Eye (tissue), 1 donor: ENCODE measurements at places on chromosomes 12 and 14.

- no peak for DNase-seq
Measured at GRCh38 chr14:102951034-102951433, 28.6 kb downstream of the AMN start.

DNA sequence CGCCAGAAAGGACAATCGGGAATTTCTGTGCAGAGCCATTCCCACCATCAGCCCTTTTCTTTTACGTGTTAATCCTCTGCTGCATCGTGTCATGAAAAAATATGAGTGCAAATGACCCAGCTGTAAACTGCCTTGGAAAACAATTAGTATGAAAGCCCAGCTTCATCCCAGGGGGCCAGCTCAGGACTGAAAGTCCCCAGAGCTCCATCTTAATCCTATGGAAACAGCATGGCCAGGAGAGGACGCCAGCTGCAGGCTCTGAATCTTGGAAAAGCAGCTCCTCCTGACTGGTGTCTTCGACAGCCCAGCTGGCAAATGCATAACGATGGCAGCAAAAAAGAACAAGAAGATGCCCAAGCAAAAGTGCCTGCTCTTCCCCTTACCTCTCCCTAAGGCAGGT is 191.5 kb downstream of the NTF3 start:
- DNase-seq, result peak; percentile 73

DNA sequence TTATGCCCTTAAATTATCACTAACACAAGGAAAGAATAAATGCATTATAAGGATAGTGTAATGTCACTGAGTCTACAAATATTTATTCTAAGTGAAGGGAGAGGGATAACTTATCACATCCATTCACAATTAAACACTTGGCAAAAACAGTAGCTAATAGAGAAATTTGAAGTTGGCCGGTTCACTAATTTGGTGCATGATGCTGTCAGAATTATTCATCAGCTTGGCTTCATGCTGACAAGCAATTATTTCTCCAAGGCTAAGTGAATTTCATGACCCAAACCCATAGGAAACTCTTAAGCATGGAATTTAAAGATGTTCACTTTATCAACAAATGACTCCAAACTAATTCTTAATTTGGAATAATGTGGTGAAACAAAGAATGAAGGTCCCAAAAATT is 25.0 kb upstream of the NR1H4 start:
- peak; percentile 61 for DNase-seq

GRCh38 chr12:15684896-15685658 is 104.1 kb downstream of the EPS8 start:
- DNase-seq, result no peak

GRCh38 chr12:120199025-120199424 is 1.9 kb downstream of the RPLP0 start:
- no peak for DNase-seq

DNA sequence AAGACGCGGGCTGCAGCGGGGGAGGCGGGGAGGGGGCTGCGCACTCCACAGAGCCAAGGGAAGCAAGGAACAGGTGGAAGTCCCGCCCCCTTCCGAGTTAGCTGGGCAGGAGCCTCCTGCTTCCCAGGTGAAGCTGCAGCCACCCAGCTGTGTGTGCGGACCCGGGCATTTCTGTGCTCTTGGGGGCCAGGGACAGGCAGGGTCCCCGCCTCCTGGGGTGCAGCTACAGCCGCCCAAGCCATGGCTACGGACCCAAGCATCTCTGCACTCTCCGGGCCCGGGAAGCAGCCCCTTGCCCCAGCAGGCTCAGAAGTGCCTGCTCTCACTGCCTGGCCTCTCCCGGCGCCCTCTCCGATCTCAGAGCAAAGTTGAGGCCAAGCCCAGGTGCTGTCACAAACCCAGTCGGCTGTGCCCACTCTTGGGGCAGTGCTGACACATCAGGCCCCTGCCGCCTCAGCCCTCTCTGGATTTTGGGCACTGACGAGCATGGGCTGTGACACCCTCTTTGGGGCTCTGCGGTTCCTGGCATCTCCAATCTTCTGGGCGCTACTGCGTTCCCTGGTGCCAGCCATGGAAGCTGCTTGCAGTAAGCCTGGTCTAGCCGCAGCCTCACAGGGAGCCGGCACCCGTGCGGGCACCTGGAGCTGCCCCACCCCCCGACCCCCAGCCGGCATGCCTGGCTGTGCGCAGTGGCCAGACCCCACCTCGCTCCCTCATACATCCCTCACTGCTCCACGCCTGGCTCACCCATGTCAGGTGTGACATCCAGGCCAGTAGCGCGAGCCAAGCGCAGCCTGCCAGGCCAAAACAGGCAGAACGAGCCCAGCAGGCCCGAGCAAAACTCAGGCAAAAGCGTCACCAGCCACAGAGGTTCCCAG is 8.5 kb upstream of the MGAT4C start:
- peak; percentile 31 for DNase-seq

GRCh38 chr14:101761881-101762529 is 496 bp downstream of the PPP2R5C start:
- DNase-seq, result peak; percentile 70

GRCh38 chr12:68521321-68521839 is 89.3 kb upstream of the RAP1B start:
- DNase-seq, result peak; percentile 15

DNA sequence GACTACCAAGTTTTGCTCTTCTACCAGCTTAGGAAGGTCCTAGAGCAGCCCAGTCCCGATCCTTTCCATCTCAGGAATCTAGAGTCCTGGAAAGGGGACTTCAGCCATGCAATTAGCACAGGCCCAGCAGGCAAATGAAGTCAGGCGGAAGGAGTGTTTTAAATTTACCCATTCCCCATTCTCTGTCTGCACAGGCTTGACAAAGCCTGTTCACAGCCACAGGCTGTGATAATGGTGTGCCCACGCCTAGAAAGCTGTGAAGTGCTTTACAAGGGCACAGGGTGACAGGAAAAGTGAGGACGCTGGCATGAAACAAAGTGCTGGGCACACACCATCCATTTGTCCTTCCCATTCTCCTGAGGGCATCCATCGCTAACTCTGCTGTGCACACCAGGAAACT is 79.0 kb downstream of the PITPNM2 start:
- DNase-seq, result peak; percentile 80
